Fibroblast of lung (primary cell): ENCODE measurements at places on chromosomes 5 and 9. TPM values are rescaled to one million over a fixed set of nuclear protein-coding genes. Genes with fewer than 3 reads are reported as not detected.

Gene NR6A1
- 0.26 and 0.50 TPM in 2 replicates for total RNA-seq

Gene SLC25A2
- total RNA-seq: 0.66 TPM in 1 of 2 replicates, not detected in the other

Gene PCDHB12
- total RNA-seq: 0.26 and 0.66 TPM in 2 replicates

Gene C9
- total RNA-seq: under 0.01 and 0.33 TPM in 2 replicates

Gene PDE8B
- 0.17 and 0.26 TPM in 2 replicates for total RNA-seq

Gene MRPS2
- total RNA-seq: 10.4 and 11.6 TPM in 2 replicates

Gene IL5
- not detected in 2 replicates for total RNA-seq

- no peaks in the 10 kb centered on the region for H3K36me3 ChIP-seq
- peaks cover 4% of the 10 kb centered on the region for H3K4me1 ChIP-seq
- no peak overlapping the region for H3K4me3 ChIP-seq
- H3K27me3 ChIP-seq: no peaks in the 10 kb centered on the region
Observed at GRCh38 chr9:37239224-37239859, 119.0 kb downstream of the ZCCHC7 start.

GRCh38 chr5:1842004-1842819, 40.5 kb downstream of the IRX4 start:
- no peak for DNase-seq
- no peak overlapping the region for H3K27ac ChIP-seq
- H3K4me1 ChIP-seq: no peaks in the 10 kb centered on the region
- no peaks in the 10 kb centered on the region for H3K36me3 ChIP-seq

- no peak overlapping the region for H3K4me3 ChIP-seq
- no peak for DNase-seq
- no peak overlapping the region for H3K27ac ChIP-seq
- no peaks in the 10 kb centered on the region for H3K36me3 ChIP-seq
- H3K4me1 ChIP-seq: no peaks in the 10 kb centered on the region
Observed at GRCh38 chr5:147920420-147921030, 14.2 kb upstream of the C5orf46 start.

GRCh38 chr9:91071184-91071990, 269.8 kb downstream of the SYK start:
- DNase-seq: peak; percentile 90
- H3K4me3 ChIP-seq: no peak overlapping the region
- H3K36me3 ChIP-seq: no peaks in the 10 kb centered on the region
- peak overlapping the region; percentile 80 for H3K27ac ChIP-seq

- H3K4me1 ChIP-seq: peaks cover 5% of the 10 kb centered on the region
- no peak overlapping the region for H3K4me3 ChIP-seq
- H3K27ac ChIP-seq: no peak overlapping the region
- no peaks in the 10 kb centered on the region for H3K36me3 ChIP-seq
- no peaks in the 10 kb centered on the region for H3K27me3 ChIP-seq
- DNase-seq: no peak
Observed at GRCh38 chr9:125847735-125848134, 100.6 kb downstream of the PBX3 start.

DNA sequence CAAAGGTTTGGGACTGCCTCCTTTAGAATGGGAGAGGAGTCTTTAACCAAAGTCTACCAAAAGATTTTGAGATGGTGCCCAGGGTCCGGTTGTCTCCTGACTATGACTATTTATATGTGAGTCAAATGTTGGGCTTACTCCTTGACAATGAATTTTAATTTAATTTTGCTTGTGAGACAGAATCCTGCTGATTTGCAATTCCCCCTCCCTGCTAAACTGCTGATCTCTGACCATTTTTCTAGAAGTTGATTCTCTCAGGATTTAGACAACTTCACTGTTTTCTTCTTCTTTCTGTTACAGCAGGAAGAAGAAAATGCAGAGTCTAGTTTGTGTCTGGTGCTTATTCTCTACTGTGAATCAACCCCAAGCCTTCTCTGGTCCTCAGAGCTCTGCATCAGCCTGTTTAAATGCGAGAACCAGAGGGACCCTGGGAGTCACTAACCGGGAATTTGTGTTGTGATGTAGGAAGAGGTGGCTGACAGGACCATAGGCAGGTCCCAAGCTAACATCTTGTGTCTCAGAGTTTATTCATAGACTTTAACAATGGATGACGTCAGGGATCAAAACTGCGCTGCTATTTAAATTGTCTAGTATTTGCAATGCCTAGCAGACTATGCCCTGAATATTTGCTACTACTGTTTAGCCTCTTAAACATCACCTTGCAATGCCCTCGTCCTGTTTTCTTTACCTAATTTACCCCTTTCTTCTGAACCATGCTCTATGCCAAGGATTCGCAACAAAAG, 124.0 kb upstream of the TAF11L2 start:
- H3K36me3 ChIP-seq: no peaks in the 10 kb centered on the region

- no peak overlapping the region for H3K4me3 ChIP-seq
- no peak overlapping the region for H3K27ac ChIP-seq
- DNase-seq: peak; percentile 45
- H3K36me3 ChIP-seq: no peaks in the 10 kb centered on the region
- no peaks in the 10 kb centered on the region for H3K4me1 ChIP-seq
Observed at GRCh38 chr5:24633715-24634325, 11.0 kb downstream of the CDH10 start.

DNA sequence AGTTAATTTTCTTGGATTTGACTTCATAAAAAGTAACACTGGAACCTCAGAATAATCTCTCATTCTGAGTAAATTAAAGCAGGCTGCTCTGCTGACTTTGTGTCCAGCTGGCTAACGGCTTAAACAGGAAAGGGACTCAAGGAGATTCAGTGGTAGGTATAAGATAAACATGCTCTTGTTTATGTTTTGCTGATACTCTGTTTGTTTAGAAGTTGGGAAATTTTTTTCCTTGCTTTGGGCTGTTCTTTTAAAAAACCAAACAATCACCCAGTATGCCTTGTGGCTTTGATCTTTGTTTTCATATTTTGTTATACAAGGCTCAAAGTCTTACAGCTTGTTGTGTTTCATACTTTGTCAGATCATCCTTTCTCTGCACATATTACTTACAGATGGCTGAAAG, 237.6 kb upstream of the RIOK2 start:
- H3K4me1 ChIP-seq: no peaks in the 10 kb centered on the region
- DNase-seq: peak; percentile 2
- H3K4me3 ChIP-seq: no peak overlapping the region
- H3K27ac ChIP-seq: no peak overlapping the region

DNA sequence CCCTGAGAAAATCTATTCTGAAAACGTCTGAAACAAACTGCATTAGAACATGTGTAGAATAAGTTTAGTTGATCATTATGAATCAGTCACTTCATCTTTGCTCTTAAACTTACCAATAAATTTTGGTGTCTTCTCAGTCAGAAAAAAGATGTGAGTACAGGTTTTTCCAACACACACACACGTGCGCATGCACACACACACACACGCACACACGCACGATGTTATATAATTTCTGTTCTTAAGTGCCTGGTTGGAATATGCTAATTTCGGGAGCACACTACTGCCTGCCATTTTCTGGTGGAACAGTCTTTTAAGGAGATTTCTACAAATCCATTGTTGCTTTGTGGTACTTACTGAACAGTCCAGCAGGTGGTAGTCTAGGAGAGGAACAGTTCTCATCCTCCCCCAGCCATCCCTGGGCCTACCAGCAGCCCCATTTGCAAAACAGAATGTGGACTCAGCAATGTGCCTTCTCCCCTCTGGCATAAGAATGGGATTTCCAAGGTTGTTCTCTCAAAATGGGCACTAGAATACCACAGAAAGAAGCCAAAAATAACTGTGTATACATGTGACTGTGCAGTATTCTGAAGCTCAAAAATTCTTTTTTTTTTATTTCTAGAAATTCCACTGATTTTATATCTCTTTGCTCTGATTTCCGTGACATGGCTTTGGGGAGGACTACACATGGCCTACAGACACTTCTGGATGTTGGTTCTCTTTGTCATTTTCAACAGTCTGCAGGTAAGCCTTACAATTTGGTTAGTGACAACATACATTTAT, 281.3 kb downstream of the ARRDC3 start:
- no peak overlapping the region for H3K4me3 ChIP-seq
- no peak overlapping the region for H3K27ac ChIP-seq
- H3K36me3 ChIP-seq: no peaks in the 10 kb centered on the region
- H3K27me3 ChIP-seq: no peaks in the 10 kb centered on the region

GRCh38 chr5:9288234-9288633, 257.6 kb downstream of the SEMA5A start:
- H3K4me1 ChIP-seq: peaks cover 4% of the 10 kb centered on the region
- DNase-seq: no peak
- no peak overlapping the region for H3K4me3 ChIP-seq
- no peaks in the 10 kb centered on the region for H3K36me3 ChIP-seq
- no peak overlapping the region for H3K27ac ChIP-seq

GRCh38 chr5:143573568-143574170, 170.2 kb upstream of the NR3C1 start:
- H3K36me3 ChIP-seq: no peaks in the 10 kb centered on the region
- no peak overlapping the region for H3K4me3 ChIP-seq
- H3K27ac ChIP-seq: no peak overlapping the region
- no peaks in the 10 kb centered on the region for H3K27me3 ChIP-seq

DNA sequence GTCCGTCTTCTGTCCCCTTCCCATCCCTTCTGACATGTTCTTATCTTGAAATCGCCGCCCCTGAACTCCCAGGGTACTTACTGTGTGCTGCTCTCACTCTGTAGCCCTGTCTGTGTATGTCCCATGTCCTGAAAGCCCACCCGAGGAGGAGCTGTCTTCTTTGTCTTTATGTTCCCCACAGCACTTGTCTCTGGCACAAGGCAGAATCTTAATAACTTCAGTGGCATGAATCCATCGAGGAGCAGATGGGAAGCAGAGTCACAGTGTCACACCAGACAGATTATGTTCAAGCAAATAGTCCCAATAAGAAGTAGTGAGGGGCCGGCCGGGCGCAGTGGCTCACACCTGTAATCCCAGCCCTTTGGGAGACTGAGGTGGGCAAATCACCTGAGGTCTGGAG, 29.7 kb upstream of the LTC4S start:
- no peak for DNase-seq
- no peak overlapping the region for H3K4me3 ChIP-seq
- no peaks in the 10 kb centered on the region for H3K27me3 ChIP-seq
- peak overlapping the region; percentile 18 for H3K27ac ChIP-seq

DNA sequence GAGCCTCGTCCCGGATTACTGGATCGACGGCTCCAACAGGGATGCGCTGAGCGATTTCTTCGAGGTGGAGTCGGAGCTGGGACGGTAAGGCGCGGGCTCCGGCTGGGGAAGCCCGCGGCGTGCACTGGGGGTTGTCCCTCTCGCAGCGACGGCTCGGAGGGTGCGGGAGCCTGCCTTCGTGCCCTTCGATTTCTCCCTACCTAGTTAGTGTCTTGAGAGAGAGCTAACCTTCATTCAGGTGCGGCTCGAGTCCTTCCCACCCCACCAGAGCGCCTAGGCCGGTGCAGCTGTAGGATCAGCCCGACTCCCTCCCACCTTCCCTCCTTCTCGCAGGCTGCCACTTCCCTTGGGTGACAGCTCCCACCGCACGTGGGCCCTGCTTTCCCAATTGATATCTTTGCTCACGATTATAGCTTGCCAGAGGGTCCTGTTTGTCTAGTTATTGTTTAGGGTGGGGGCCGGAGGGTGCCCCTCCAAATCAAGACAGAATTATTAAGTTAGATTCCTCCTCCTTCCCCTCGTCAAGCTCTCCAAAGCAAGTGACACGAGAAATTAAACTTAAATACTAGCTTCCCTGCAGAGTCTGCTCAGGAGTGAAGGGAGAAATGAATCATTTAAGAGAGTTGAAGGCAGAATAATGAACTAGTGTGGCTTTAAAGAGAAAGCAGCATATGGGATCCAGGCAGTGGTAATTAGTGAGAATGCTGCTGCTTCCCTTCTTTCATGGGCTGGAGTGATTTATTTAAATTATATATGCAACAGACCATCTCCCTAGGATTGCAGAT, 569 bp downstream of the CAMK4 start:
- no peaks in the 10 kb centered on the region for H3K36me3 ChIP-seq
- peak; percentile 19 for DNase-seq
- H3K27me3 ChIP-seq: no peaks in the 10 kb centered on the region
- H3K4me1 ChIP-seq: peaks cover 6% of the 10 kb centered on the region

DNA sequence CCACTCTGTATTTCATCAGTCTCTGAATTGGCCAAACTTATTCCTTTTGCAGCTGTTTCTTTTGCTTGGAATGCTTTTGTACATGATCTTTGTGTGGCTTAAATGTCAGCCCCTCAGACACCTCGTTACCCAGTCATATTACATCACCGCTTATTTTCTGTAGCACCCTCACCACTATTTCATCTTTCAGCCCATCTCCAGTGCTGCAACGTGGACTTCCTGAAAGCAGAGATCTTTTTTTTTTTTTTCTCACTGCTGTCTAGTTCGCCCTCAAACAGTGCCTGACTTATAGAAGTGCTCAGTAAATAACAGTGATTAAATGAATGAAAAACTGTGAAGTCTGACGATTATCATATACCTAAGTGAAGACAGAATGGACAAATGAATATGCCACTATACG, 835 bp downstream of the SRA1 start:
- peaks cover 5% of the 10 kb centered on the region for H3K36me3 ChIP-seq
- peak overlapping the region; percentile 81 for H3K27ac ChIP-seq
- peak; percentile 57 for DNase-seq
- peak overlapping the region; percentile 70 for H3K4me3 ChIP-seq
- H3K27me3 ChIP-seq: no peaks in the 10 kb centered on the region
- H3K4me1 ChIP-seq: no peaks in the 10 kb centered on the region

GRCh38 chr5:136034984-136035383, 6.2 kb downstream of the TGFBI start:
- H3K27ac ChIP-seq: no peak overlapping the region
- H3K4me1 ChIP-seq: peaks cover 10% of the 10 kb centered on the region
- H3K27me3 ChIP-seq: no peaks in the 10 kb centered on the region
- no peak overlapping the region for H3K4me3 ChIP-seq
- no peak for DNase-seq
- peaks cover 31% of the 10 kb centered on the region for H3K36me3 ChIP-seq

DNA sequence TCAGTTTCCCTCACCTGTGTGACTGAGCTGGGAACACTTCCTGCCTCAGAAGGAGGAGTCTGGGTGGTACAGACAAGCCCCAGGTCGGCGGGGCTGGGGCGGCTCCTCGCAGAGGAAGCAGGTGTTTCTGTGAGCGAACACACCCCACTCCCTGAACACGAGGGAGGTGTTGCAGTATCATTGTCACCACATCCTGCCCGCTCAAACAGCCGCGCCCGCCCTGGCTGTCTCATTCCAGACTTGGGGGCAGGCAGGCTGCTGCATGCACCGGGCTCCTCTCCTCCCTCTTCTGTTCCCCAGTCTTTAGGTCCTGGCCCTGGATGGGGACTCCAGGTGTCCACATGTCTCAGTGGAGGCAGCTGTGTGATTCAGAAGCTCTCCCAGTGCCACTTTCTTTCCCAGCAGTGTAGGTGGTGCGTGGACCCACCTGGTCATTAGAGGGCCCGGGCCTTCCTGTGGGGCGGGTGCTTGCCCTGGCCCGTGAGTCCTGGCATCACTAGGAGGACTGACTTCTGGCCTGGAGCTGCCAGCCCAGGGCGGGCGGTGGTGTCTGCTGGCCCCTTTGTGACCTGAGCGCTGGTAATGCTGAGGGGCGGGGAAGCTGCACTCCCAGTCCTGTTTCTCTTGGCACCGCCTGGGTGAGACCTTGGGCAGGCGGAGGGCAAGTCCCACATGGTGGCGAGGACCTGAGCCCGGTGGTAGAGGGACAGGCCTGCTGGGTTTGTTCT, 18.3 kb upstream of the PHYHD1 start:
- no peak overlapping the region for H3K4me3 ChIP-seq
- H3K4me1 ChIP-seq: peaks cover 2% of the 10 kb centered on the region
- peaks cover 6% of the 10 kb centered on the region for H3K36me3 ChIP-seq
- H3K27me3 ChIP-seq: no peaks in the 10 kb centered on the region
- DNase-seq: no peak
- H3K27ac ChIP-seq: no peak overlapping the region

- H3K4me1 ChIP-seq: peaks cover 5% of the 10 kb centered on the region
- DNase-seq: no peak
- no peak overlapping the region for H3K4me3 ChIP-seq
Observed at GRCh38 chr5:171578049-171578828, 158.8 kb downstream of the FGF18 start.
